ENCODE measurements at places on chromosomes 1 and 21.

- DNase-seq: no peak
Measured at GRCh38 chr21:45378258-45378966, 26.6 kb upstream of the COL18A1 start.

DNA sequence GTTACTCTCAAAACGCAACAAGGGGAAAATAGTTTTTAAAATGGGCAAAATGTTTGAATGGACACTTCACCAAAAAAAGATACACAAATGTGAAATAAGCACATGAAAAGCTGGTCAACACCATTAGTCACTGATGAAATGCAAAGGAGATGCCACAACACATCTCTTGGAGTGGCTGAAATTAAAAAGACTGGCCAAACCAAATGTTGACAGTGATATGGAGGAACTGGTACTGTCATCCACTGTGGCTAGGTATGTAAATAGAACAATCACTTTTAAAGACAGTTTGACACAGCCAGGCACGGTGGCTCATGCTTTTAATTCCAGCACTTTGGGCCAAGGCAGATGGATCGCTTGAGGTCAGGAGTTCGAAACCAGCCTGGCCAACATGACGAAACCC, 91.1 kb downstream of the POFUT2 start:
- DNase-seq: no peak

DNA sequence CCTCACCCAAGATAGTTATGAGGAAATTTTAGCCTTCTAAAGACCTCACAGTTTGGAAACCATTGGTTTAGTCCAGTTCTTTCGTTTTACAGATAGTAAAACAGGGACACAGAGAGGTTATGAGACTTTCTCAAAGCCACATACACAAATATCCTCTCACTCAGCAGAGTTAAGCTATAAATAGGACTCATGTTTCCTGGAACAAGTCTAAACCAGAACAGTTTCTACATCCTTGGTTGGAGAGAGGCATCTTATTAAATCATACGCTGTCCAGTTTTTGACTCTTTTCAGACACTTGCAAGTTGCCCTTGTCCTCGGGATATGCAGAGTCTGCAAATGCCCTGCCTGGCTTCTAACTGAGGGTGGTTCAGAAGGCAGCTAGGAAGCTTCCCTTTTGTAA, 462.1 kb upstream of the DEPDC1 start:
- no peak for DNase-seq

DNA sequence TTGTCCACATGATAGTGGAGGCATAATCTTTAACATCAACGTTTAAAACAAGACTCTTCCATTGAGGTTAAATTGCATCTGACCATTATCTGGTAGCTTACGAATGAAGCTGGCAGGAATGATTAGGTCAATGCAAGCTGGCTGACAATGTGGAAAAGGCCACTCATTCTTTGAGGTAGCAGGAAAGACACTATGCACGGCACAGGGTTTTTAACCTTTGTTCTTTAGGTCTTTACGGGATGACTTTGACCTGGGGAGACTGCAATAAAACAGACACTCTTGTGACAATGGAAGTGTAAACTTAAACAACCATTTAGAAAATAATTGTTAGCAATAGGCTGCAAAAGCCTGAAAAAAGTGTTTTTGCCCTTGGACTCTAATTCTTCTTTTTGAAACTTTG, 193.8 kb upstream of the FOXD3 start:
- DNase-seq: no peak

All from stimulated activated CD8-positive, alpha-beta memory T cell treated with anti-CD3 and anti-CD28 coated beads, Interleukin-4, amount 100 ng/mL, for 24 hours (primary cell).